Fibroblast of skin of abdomen (primary cell): ENCODE measurements at places on chromosomes 3 and 15.

- DNase-seq: no peak
Observed at GRCh38 chr15:75723171-75723846, 10.7 kb upstream of the CSPG4 start.

GRCh38 chr3:13045241-13045903 lies 27.9 kb downstream of the IQSEC1 start:
- DNase-seq: no peak

GRCh38 chr15:38650936-38651327 lies 86.3 kb upstream of the RASGRP1 start:
- DNase-seq: no peak

DNA sequence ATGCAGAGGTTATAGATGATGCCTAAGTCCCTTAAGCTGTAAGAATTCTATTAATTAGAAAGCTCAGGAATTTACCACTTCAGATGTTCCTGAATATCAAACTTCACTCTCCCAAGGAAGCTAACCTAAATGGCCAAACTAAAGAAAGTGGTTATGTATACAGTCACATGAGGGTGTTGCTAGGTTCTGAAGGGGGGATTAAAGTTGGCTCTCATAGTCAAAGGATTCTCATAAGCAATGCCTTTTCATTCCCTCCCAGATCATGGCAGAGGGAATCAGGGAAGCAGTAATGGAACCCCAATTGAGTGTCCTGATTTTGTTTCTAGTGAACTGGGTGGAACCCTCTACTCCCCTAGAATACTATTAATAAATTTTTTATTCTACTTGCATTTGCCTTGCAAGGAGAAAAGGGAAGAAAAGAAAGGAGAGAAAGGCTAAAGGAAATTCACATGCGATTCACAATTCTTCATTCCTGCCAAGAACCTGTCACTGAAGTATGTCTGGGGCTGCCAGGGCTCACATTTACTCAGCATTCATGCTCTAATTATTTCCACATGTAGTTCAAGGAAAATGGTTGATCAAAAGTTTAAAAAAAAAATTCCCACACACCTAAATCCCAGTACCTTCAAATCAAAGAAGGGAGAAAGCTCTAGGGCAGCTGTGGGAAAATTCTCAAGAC lies 25.1 kb downstream of the FSTL1 start:
- DNase-seq: peak; percentile 97

DNA sequence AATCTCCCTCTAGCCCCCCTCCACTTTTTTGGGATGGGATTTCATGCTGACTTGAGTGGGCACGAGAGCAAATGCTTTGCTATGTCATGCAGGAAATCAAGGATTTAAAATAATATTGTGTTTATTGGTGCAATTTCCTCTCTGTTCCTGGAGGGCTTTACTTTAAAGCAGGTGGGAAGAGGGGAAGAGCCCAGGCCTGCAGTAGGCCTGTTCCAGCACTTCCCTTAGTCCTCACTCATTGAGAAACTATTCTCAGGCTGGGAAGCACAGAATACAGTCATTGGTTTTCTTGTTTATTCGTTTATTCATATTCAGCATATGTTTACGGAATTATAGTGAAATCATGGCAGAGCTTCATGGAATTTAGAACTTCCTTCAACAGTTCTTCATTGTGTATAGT lies 41.7 kb upstream of the SPSB4 start:
- no peak for DNase-seq

- no peak for DNase-seq
Observed at GRCh38 chr3:67898916-67899315, 244.5 kb upstream of the SUCLG2 start.

- DNase-seq: no peak
Observed at GRCh38 chr15:84761607-84762131, 13.3 kb downstream of the ZNF592 start.

DNA sequence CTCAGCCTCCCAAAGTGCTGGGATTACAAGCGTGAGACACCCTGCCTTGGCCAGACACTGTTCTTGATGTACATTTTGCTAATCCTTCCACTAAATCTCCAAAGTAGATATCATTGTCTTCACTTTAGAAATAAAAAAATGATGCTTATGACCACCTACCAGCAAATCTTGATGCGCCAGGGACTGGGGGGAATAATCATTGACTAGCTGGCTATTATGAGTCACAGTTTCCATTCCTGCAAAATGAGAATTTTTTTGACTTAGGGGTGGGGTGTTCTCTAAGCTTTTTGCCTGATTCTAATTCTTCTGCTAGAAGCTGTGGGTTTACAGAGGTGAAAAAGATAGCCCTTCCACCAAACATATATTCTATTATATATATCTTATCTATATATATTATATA lies 17.1 kb upstream of the RFC4 start:
- DNase-seq: peak; percentile 47

- peak; percentile 88 for DNase-seq
Observed at GRCh38 chr3:40043444-40043755, 234.0 kb downstream of the MYRIP start.

DNA sequence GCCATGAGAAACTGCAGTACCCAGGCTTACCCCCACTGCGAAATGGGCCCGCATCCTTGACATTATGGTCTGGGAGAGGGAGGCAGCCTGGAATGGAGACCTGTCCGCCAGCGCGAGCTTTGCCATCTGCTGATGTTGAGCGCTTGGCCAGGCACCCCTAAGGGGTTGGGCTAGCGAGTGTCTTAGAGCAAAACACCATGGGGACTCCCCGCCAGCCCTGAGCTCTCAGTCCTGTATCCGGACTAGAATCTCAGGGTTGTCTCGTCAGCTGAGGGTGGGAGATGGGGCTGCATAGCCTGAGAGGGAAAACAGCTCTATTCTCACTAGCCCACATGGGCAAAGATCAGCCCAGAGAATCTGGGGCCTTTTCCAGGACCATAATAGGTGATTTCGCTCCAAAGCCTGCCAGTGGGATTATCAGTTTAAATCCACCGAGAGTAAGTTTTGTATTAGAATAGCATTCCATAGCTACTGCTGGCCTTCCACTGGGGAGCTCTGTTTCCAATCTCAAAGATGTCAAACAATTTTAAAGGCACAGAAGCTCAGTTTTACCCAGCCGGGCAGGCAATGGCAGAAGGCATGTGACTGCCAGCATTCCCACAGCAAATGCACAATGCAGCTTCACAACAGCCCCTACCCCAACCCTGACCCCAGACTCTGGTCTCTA lies 167.5 kb upstream of the TPM1 start:
- no peak for DNase-seq

DNA sequence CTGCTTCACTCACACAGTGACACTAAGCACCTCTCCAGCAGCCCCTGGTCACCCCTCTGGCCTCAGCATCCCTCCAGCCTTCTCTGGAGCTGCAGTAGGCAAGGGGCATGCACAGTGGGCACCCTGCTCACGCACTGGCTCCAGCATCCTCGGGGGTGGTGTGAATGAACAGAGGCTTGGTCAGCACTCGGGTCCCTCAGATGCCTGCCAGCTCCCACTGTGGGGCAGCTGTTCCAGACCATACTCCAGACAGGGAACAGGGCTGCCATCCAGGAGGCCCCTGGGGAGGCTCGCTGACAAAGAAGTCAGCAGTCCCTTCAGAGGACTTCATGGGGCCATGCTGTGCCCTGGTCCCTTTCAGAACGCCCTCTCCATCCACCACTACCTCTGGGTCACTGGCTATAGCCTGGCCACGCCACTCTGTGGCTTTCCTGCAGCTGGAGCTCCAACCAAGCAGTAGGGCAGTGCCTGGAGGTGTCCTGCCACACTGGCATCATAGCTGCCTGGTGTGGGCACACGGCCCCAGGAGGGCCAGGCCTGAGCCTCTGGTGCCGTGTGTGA lies 26.3 kb downstream of the ALS2CL start:
- DNase-seq: no peak

- no peak for DNase-seq
Observed at GRCh38 chr15:57738734-57739237, 32.3 kb downstream of the POLR2M start.

- DNase-seq: no peak
Observed at GRCh38 chr15:22903961-22904534, 65.6 kb downstream of the NIPA2 start.

DNA sequence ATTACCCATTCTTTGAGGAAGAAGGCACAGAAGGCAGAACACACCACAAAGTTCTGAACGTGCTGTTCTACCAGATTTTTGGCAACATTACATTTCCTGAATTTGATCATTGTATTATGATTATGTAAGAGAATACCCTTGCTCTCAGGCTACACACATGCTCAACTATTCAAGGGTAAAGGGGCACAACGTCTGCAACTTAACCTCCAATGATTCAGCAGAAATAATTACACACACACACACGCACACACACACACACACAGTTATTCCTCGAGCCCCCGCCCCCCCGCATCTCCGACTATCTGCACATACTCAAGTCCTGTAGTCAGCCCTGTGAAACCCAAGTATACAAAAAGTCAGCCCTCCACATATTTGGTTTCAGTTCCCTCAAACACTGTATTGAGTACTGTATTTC lies 26.8 kb downstream of the RPN1 start:
- peak; percentile 18 for DNase-seq

GRCh38 chr3:76566211-76566534 lies 473.7 kb upstream of the ROBO2 start:
- DNase-seq: no peak

DNA sequence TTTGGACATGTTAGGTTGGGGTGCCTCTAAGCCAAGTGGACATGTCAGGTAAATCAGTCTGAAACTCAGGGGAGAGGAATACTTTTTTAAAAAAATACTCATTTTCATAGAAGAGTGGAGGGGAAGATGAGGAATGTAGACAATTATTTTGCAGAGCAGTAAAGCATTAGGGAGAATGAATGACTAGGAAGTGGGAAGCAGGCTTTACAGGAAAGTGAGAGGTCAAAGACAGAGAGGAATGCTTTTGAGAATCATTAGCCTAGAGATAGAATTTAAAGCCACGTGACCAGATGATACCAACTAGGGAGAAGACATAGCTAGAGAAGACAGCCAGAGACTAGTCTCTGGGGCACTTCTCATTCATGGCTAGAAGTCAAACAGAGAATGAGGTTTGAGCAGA lies 91.0 kb downstream of the RAD18 start:
- DNase-seq: peak; percentile 29

- DNase-seq: peak; percentile 5
Observed at GRCh38 chr3:25380222-25380739, 47.8 kb upstream of the RARB start.

- no peak for DNase-seq
Observed at GRCh38 chr15:81478354-81478753, 104.3 kb upstream of the TMC3 start.

GRCh38 chr3:129605203-129605921 lies 1.1 kb downstream of the PLXND1 start:
- peak; percentile 51 for DNase-seq

GRCh38 chr3:195003006-195003892 lies 267.7 kb downstream of the XXYLT1 start:
- peak; percentile 51 for DNase-seq

- DNase-seq: peak; percentile 66
Observed at GRCh38 chr3:99167071-99167470, 265.6 kb upstream of the DCBLD2 start.

DNA sequence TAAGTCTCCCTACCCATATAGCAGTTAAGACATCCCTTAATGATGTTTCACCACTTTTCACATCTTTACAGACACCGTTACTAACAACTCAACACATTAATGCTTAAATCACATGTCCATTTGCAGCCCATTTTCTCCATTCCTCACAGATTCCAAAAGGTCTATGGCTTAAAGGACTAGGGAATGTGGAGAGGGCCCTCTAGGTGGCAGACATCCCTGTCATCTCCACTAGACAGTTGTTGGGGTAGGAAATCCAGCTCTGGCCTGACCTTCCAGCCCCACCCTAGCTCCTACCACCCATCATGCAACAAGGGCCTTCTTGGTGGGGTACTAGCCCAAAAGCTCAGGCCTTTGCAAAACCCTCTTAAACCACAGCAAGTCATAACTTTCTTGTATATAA lies 25.2 kb downstream of the CPEB1 start:
- DNase-seq: no peak

- no peak for DNase-seq
Observed at GRCh38 chr3:81689617-81690016, 71.8 kb downstream of the GBE1 start.

DNA sequence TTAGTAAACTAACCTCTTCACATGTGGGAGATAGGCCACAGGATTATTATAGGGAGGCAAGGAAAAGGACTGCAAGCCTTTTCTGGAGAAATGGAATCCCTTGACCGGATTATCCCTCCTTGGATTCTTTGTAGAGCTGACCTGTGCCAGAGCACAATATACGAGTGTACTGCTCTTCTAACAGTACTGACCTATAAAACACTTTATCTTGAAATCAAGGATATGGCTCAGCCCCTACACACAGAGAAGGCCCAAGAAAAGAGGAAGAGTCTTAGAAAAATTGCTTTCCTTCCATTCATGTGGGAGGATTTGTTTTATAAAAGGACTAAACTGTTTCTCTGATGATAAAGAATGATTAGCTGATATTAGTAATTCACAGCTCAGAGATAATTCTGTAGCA lies 42.2 kb downstream of the DMXL2 start:
- no peak for DNase-seq

- DNase-seq: peak; percentile 83
Observed at GRCh38 chr3:11603628-11604027, 40.1 kb downstream of the VGLL4 start.

- DNase-seq: no peak
Observed at GRCh38 chr15:101490922-101491733, 1.6 kb upstream of the PCSK6 start.

DNA sequence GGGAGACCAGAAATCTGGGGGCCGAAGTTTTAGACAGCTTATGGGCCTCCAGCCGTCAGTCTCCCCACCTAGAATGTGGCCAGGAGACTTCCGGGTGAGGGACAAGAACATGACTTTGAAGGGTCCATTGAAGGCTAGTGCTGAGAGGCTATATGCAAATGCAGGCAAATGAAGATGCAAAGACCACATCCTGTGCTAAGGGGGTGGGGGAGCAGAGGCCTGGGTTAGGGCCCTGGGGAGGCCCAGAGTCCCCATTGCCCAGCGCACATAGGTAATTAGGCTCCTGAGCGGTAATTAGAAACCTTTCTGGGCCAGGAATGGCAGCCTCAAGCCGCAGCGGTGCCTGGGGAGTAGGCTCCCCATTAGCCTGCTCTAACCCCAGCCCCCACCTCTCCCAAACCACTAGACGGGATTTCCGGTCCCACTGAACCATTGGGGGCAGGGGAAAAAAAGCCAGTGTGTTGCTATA lies 6.8 kb downstream of the CSK start:
- DNase-seq: no peak

- peak; percentile 0 for DNase-seq
Observed at GRCh38 chr3:425079-425478, 228.5 kb downstream of the CHL1 start.

DNA sequence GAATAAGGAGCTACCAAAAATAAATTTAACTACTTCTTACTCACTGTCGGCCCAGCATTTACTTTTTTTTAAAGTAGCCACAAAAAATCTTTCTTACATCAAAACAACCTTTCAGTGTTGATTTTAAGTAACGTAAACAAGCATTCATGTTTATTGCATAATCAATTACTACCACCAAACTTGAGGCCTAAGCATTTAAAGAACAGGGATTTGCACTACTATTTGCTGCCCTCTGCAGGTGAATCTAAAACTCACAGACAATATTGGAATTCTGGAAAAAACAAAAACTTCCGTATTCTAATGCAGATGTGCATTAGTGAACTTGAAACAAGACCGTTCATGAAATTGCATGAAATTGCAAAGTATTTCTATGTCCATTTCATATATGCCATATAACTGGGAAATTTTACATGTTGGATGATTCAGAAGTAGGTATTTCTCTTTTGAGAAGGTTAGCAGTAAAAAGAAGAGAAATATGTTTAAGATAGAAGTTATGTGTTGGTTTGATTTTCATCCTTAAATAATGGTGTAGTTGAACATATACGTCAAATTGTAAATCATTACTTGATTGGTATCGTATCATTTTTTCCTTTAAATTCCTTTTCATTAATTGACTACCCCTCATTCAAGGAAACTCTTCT lies 55.6 kb downstream of the CGGBP1 start:
- DNase-seq: peak; percentile 39

- no peak for DNase-seq
Observed at GRCh38 chr3:69763458-69763857, 24.2 kb downstream of the MITF start.
